ENCODE measurements at places on chromosomes 2 and 18.

- DNase-seq, result no peak
These were observed 30.3 kb downstream of the TANC1 start for GRCh38 chr2:158998551-158999248.

GRCh38 chr2:178553047-178553446, 72.8 kb downstream of the PLEKHA3 start:
- DNase-seq, result no peak

GRCh38 chr2:64699712-64700111, 46.0 kb upstream of the SERTAD2 start:
- DNase-seq, result no peak

GRCh38 chr2:58757971-58758370, 516.8 kb upstream of the FANCL start:
- DNase-seq, result no peak

GRCh38 chr2:45342-46130, 769 bp downstream of the FAM110C start:
- no peak for DNase-seq

GRCh38 chr2:111704246-111704645, 179.7 kb downstream of the ANAPC1 start:
- no peak for DNase-seq

- DNase-seq, result no peak
These were observed 68.7 kb downstream of the PXDN start for GRCh38 chr2:1675633-1676032.

- DNase-seq, result no peak
These were observed 248.5 kb downstream of the RNF144A start for GRCh38 chr2:7165736-7166135.

- peak; percentile 56 for DNase-seq
These were observed 66.2 kb downstream of the HS1BP3 start for GRCh38 chr2:20584399-20585358.

GRCh38 chr2:220046507-220046906, 419.1 kb downstream of the SLC4A3 start:
- no peak for DNase-seq

GRCh38 chr2:168180914-168181313, 66.5 kb downstream of the STK39 start:
- no peak for DNase-seq

DNA sequence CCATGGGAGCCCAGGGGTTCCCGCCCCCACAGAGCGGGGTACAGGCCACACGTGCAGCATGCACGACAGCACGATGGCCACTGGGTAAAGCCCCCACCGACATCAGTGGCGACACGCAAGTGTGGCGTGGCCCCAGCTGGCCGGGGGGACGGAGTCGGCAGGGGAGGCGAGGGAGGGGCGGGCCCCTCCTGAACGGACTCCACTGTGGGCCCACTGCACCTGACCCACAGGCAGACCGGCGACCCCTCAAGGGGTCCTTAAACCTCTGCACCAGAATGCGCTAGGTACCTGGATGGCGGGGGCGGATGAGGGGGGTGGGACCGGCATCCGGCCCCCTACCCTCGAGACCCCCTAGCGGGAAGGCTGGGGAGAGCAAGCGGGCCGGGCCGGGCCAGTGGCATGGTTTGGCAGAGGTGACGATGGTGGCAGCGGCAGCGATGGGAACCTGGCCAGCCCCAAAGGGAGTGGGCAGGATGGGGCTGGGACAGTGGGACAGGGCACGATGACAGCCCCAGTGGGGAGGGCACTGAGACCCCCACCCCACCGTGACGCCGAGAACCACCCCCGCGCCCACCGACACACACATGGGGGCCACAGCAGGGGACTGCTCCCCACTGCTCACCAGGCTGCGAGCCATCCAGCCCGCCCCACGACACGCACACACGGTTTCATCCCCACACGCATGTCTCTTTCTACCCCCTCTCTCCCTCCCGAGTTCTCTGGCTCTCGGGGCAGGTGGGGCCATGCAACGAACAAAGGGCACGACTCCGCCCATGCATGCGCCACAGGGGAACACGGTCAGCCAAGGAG, 91.9 kb upstream of the ANKRD30BL start:
- DNase-seq, result peak; percentile 45

GRCh38 chr2:145086910-145087309, 567.0 kb upstream of the ZEB2 start:
- DNase-seq, result no peak

DNA sequence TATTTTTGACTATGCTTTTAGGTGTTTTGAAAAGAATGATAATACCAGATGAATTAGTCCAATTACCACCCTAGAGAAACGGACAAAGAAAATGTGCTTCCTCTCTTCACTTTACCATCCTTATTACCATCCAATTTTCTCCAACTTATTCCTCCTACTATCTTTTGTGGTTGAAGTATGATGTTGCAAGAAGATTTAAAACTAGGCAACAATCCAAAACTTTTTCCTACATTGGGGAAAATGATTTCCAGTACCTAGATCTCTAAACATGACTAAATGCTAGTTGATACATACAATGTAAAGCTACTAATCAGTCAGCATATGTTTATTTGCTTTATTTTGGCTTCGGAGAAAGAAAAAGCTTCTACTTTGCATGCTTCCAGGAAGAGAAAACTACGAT, 355.0 kb upstream of the LYPD1 start:
- no peak for DNase-seq

GRCh38 chr2:43515807-43516497, 79.9 kb downstream of the THADA start:
- DNase-seq, result no peak

- no peak for DNase-seq
These were observed 32.4 kb upstream of the VIT start for GRCh38 chr2:36663851-36664695.

DNA sequence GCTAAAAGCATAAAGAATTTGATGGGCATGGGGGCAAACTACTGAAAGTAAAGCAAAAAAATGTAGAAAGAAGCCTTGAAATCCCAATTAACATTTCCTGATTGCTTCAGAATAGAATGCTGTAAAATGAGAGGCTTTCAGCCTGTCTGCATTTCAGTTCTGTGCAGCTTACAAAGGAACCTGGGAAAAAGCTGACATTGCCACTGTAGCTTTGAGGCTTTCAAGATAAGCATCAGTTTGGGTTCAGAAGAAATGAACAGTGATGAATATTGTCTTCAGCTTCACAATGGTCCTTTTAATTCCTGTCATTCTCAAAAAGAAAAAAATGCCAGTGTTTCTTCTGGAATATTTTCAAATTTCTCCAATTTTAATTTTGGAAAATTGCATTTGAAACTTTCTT, 242.7 kb downstream of the LRRTM1 start:
- DNase-seq, result no peak

DNA sequence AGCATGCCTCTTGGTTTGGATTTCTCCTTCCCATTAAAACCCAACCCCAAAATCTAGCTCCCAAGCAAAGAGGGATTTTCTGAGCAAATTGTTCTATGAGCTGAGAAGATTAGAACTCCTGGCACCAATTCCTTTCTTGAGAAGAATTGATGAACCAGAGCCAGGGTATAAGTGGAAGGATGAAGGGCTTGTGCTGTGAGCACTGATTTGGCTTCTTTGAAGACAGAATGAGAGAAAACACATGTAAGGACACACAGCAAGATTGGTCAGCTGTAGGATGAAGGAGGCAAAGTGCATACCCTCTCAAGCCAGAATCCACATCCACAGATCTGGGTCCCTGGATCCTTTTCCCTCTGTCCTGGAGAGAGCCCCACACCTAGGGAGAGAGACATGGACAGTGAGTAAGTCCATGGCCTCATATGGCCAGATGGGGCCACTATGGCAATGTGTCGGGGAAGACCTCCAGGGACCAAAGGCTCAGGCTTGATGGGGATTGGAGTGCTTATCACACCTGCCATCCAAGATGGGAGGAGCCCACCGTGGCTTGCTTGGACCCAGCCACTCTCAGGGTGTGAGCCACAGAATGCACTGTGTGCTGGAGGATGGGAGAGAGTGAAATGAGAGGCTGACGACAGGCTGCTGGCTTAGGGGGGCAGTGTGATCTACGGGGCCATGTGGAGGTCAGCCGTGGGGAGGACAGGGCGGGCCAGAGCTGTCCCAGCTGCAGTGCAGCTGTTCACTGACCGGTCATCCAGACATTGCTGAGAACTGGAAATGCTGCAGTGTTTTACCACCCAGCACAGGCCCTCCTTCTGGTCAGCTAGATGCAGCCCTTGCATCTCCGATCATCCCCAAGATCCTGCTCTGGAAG, 339.8 kb downstream of the CYP26B1 start:
- DNase-seq, result no peak

- no peak for DNase-seq
These were observed 117.9 kb downstream of the CDC42EP3 start for GRCh38 chr2:37553411-37554154.

GRCh38 chr2:95314964-95315611, 17.9 kb downstream of the KCNIP3 start:
- no peak for DNase-seq

- DNase-seq, result no peak
These were observed 101.3 kb upstream of the ITGB6 start for GRCh38 chr2:160301420-160301819.

DNA sequence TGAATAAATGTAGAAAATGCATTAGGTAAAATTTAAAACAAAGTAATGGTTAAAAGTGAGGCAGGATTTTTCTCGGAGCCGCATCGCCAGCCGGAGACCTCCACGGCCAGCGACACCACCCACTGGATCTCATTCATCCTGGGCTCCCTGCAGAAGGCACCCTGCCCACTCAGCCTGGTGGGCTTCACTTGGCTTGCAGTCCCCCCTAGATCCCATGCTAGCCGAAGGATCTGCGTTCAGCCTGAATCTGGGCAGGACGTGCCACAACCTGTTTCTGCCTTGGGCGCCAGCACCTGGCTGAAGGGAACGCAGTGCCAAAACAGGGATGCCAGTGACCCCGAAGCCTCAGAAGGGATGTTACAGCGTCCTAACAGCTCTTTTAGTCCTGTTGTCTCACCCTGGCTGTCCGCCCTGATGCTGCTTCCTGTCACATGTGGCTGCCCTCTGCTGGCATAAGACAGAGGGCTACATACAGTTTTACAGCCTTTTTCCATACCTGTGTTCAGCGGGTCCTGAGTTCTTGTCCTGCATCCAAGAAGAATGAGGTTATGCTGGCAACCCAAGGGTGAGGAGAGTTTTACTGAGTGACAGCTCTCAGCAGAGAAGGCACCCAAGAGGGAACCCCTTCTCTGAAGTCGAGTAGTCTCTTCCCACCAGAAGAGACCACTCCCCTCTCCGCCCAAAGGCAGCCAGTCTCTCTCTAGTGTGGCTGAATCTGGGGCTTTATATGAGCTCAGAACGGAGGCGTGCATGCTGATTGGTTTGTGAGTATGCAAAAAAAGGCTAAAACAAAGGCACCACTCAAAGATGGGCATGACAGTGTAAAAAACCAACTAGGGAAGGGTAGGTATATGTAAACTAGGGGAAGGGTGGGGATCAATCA, 173.1 kb upstream of the GYPC start:
- DNase-seq, result no peak

GRCh38 chr18:65468881-65469280, 281.9 kb upstream of the CDH7 start:
- no peak for DNase-seq

DNA sequence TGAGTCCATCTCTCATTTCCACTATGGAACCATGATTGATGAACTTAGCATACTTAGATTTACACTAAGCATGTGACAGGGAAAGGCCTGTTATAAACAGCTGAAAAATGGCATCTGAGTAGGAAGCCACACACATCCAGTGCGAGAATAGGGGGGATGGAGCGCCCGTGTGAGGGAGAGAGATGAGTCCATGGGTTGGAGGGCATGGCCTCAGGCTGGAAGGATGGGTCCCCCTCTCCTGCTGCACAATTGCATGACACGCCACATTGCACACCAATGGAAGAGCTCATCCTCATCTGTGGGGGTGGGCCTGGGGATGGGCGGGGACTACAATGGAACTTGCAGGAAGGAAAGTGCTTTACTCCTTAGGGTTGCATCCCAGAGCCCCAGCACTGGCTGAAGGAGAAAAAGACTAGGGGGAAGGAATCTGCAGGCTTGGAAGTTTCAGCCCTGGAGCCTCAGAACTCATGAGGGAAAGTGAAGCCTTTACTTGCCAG, 46.4 kb upstream of the CXCR4 start:
- DNase-seq, result no peak

- no peak for DNase-seq
These were observed 164.7 kb downstream of the GRB14 start for GRCh38 chr2:164456619-164457018.

- peak; percentile 47 for DNase-seq
These were observed 48.1 kb upstream of the HPCAL1 start for GRCh38 chr2:10254373-10255188.

DNA sequence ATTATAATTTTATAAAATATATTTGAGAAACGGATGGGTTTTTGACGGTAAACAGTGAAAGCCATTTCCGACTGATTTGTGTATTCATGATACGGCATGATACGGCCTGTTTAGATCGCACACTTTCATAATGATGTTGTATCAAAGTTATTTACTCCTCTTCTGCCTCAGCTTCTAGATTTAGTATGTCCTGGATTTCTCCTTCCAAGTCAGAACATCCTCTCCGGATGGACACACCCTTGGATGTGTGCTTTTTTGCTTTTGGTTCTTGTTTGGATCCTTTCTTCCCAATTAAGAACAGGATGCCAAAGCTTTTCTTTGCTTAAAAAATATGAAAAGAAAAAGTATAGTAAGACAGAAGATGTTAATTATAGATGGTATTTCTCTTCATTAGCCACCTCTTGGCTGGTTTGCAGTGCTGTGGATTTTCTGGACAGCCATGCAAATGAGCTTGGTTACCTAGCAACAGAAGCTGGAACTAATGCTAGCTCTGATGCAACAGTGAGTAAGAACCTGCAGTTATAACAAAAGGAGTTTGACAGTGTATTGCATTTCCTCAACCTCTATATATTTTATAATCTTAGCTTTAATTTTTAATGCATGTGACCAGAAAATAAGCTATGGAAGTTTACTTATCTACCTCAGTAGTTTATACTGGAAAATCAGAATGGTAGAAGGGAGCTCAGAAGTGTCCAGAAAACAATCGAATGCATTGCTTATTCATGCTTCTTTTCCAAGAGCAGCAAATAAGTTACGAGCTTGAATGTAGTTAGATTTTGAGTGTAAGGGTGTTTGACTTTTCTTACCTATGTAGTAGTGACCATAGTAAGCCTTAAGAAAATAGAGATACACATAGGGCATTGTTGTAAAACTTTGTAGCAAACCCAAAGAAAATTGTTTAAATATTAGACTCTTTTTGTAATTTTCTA, 27.9 kb downstream of the RMND5A start:
- no peak for DNase-seq

GRCh38 chr18:78857314-78858150, 122.1 kb upstream of the SALL3 start:
- DNase-seq, result no peak

Data from sciatic nerve (tissue), 2 donors.